Kidney (tissue), 22 donors: ENCODE measurements at places on chromosomes 7 and 10.
A peak's percentile ranks its signal among the peaks of the same experiment; 100 is the strongest.

- H3K4me1 ChIP-seq: peaks cover 5% of the 10 kb centered on the region
- H3K36me3 ChIP-seq: no peaks in the 10 kb centered on the region
- H3K27me3 ChIP-seq: no peaks in the 10 kb centered on the region
- DNase-seq: peak; percentile 18
These were observed 135.8 kb downstream of the CAMK1D start for GRCh38 chr10:12484941-12485805.

GRCh38 chr10:63977329-63977923 lies 456.2 kb downstream of the REEP3 start:
- DNase-seq: peak; percentile 17
- H3K27ac ChIP-seq: no peak overlapping the region
- no peaks in the 10 kb centered on the region for H3K36me3 ChIP-seq
- no peaks in the 10 kb centered on the region for H3K4me1 ChIP-seq

GRCh38 chr7:101586078-101586905 lies 42.8 kb downstream of the MYL10 start:
- H3K27me3 ChIP-seq: no peaks in the 10 kb centered on the region
- H3K4me1 ChIP-seq: no peaks in the 10 kb centered on the region
- H3K27ac ChIP-seq: no peak overlapping the region

GRCh38 chr7:99504603-99505323 lies at the start of gene ZKSCAN5:
Gene ZKSCAN5 (plus strand): TSS chr7:99504662. CDS start chr7:99506045, 1,383 bp downstream.
- no peaks in the 10 kb centered on the region for H3K36me3 ChIP-seq
- H3K4me3 ChIP-seq: peak within 1 kb of the TSS; percentile 100
- H3K4me1 ChIP-seq: peaks cover 16% of the 10 kb centered on the region
- DNase-seq: peak; percentile 98

DNA sequence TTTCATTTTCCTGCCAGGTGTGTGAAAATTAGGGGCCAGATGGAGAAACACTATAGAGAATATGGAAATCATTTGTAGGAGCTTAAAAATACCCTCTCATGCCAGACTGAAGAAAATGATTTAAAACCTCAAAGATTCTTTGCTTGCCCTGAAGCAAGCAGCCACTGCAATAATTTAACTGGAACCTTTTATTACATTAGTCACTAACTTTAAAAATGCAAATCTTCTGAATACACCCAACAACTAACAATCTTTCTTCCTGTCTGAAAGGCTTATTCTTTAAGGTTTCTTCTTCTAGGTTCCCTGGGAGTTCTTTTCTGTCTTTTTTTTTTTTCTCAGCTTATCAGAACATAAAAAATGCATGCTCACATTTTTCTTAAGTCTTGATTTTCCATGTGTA lies 238.5 kb upstream of the KMT2E start:
- H3K27ac ChIP-seq: no peak overlapping the region
- no peak overlapping the region for H3K4me3 ChIP-seq
- no peak for DNase-seq

GRCh38 chr7:152383341-152384234 lies 52.2 kb downstream of the KMT2C start:
- H3K27ac ChIP-seq: no peak overlapping the region
- H3K4me1 ChIP-seq: no peaks in the 10 kb centered on the region
- no peak overlapping the region for H3K4me3 ChIP-seq
- no peak for DNase-seq

GRCh38 chr10:93074597-93075368 lies 1.1 kb downstream of the CYP26A1 start:
- no peak overlapping the region for H3K27ac ChIP-seq
- H3K27me3 ChIP-seq: peaks cover 59% of the 10 kb centered on the region
- DNase-seq: no peak
- H3K4me3 ChIP-seq: no peak overlapping the region
- no peaks in the 10 kb centered on the region for H3K36me3 ChIP-seq
